ENCODE measurements at places on chromosomes 1 and 21.
A peak's percentile ranks its signal among the peaks of the same experiment; 100 is the strongest.

DNA sequence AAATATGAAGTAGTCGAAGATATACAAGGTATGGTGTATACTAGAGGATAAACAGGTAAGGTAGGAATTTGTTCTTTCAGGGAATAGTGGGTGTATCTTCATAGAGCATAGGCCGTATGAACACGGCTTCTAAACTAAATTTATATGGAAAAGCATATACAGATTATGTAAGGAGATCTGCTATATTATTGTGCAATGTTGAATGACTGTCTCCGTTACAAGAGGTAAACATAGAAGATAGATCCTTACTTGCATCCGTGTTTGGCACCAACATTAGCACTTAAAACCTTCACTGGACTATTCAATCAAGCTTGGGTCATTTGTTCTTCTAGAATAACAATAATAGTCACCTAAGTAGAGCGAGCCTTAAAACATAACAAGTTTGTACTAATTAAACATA lies 45.9 kb downstream of the CLEC20A start:
- DNase-seq = no peak

- no peak for DNase-seq
Observed at GRCh38 chr1:38690790-38691449, 168.7 kb downstream of the RRAGC start.

- DNase-seq = peak; percentile 96
Observed at GRCh38 chr1:9275567-9276034, 17.1 kb upstream of the SPSB1 start.

GRCh38 chr1:31306278-31306677 lies 9.4 kb downstream of the ZCCHC17 start:
- peak; percentile 61 for DNase-seq

DNA sequence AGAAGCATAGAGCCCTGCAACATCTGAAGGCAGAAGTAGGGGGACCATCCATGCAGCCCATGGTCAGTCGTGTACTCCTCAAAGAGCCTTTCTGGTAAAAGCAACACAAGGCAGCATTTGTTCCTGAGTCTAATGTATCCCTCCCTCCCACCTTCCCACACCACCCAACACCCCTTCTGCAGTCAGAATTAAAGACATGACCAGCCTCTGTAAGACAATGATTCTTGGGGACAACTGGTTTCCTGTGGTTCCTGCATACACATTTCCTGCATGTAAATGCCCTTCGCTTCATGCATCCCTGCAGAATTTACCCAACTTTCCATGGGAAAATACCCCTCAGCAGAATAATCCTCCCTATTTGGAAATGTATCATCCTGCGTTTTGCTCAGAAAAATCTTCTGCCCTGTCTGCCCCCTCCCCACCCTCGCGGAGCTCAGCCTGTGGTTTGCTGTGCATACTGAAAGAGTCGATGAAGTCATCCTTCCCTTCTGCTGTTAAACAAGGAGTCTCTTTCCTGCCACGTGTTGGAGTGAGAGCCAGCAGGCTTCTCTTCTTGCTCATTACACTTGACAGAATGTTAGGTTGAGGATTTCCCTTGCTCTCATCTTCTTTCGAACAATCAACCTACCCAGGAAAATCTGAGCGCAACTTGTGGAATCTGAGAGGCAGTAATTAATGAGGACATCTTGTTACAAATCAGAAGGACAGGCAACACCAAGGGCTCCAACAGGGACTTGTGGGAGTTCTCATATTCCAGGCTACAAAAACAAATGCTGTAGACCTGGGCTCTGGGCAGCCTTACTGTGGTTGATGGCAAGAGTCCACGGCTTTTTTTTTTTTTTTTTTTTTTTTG lies 4.7 kb downstream of the TNN start:
- peak; percentile 60 for DNase-seq

- no peak for DNase-seq
Observed at GRCh38 chr1:190540366-190540765, 62.7 kb upstream of the BRINP3 start.

DNA sequence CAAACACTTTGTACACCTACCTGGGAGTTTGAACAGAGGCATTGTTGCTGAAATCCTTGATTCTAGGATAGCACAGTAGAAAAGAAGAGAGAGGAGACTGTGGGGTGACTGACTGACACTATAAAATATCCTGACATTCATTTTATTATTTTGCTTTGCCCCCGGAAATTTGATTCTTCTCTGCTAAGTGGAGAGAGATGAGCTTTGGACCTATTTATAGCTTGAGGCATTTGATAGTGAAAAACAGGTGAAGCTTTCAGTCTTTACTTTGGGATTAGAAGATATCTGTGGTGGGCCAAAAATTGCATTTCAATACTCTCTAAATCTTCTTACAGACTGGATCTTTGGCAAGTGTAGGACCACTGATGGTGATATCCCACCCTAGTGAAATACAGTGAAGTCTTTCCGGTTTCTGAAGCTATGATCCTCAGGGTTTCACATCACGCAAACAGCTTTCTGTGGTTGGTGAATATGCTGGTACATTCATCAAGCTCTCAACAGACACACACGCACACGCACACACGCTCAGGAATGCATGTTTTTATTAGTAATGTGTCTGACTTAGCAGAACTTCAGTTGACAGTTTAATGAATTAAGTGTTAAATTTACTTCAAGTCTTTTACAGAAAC lies at the start of gene AMPD1:
AMPD1 (minus strand) TSS at position 117 of the 629 bp plus-strand sequence; CDS start at position 42, 75 bp downstream.
- DNase-seq = no peak

Data from hepatic stellate cell (primary cell).